ENCODE measurements at places on chromosomes 4 and X.

- no peak for DNase-seq
Observed at GRCh38 chr4:24764345-24764744, 31.0 kb upstream of the SOD3 start.

DNA sequence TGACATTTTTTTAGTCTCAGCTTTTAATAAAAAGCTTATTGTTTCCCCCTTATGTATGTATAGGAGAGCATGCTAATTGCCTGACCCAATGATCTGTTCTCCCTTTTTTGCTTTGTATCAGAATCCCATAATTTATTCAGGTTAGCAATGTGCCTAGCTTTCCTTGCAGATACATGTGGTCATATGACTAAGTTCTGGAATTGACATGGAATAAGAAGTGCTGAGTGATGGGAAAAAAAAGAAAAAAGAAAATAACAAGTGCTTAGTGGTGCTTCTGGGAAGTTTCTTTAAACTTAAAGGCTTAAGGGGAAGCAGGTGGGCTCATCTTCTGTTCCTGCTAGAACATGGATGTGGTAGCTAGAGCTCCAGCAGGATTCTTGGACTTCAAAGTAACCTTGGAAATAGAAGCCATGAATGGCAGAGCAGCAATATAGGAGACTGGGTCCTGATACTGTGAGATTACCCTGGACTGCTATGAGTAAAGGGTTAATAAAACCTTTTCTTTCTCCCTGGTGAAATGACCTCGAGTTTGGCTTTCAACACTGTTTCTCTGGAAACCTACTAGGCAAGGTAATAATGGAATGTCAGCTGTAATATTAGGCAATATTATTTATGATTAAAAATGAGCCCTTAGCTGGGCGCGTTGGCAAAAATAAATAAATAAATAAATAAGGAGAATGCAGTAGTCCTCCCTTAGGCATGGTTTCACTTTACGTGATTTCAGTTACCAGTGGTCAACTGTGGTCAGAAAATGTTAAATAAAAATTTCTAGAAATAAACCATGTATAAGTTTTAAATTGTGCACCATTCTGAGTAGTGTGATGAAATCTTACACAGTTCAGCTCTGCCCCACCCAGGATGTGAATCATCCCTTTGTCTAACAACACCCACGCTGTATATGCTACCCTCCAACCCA, 16.7 kb upstream of the RBM41 start:
- DNase-seq, result no peak

DNA sequence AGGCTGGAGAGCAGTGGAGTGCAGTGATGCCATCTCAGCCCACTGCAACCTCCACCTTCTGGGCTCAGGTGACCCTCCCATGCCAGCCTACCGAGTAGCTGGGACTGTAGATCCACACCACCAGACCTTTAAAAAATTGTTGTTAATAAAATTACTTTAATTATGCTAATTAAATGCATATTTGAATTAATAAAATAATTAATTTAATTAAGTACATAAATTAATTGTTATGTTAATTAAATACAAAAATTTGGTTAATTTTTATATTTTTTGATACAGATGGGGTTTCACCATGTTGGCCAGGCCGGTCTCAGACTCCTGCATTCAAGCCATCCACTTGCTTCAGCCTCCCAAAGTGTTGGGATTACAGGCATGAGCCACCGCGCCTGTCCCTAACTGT, 12.6 kb upstream of the RAPGEF2 start:
- no peak for DNase-seq

DNA sequence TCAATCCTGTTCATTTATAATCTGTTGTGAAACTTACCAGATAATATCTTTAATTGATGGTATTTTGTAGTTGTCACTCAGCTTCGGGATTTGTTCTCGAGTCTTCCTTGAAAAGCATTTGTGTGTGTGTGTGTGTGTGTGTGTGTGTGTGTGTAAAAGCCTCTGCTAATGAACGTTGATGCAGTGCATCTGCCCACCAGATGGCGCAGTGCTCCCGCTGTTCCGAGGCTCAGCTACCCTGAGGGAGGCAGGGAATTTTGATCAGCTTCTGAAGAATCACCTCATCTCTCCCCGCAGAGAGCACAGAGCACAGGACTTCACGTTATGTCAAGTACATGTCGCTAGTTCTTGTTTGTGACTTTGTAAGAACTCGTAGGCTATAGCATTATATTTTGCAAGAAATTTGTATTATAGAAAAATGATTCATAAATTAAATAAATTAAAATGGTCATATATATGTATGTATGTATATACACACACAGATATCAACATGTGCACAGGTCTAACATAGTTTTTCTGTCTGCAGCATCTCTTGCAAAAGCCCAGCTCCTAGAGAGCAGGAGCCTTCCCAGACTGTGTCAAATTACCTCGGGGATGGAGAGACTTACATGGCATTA, 316.7 kb upstream of the IGFBP7 start:
- DNase-seq, result peak; percentile 73

DNA sequence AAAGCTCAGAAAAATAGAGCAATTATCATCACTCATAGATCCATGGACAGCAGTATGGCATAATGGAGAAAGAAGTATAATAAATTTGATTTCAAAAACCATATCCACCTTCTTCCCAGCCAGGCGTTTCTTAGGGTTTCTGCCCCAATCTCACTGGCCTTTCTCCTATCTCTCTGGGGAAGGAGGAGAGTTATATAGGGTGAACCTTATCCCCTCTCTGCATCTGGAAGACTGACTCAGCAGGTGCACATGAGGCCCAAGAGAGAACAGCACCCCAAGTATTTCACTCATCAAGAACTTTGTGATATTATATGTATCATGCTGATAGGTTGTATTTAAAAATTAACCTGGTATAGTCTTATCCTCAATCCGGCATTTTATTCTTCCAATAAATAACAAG, 318.8 kb upstream of the RASGEF1B start:
- no peak for DNase-seq

GRCh38 chr4:100889401-100889800, 371.6 kb upstream of the EMCN start:
- DNase-seq, result no peak

- DNase-seq, result peak; percentile 70
Observed at GRCh38 chr4:73222466-73223257, 35.9 kb downstream of the ANKRD17 start.

DNA sequence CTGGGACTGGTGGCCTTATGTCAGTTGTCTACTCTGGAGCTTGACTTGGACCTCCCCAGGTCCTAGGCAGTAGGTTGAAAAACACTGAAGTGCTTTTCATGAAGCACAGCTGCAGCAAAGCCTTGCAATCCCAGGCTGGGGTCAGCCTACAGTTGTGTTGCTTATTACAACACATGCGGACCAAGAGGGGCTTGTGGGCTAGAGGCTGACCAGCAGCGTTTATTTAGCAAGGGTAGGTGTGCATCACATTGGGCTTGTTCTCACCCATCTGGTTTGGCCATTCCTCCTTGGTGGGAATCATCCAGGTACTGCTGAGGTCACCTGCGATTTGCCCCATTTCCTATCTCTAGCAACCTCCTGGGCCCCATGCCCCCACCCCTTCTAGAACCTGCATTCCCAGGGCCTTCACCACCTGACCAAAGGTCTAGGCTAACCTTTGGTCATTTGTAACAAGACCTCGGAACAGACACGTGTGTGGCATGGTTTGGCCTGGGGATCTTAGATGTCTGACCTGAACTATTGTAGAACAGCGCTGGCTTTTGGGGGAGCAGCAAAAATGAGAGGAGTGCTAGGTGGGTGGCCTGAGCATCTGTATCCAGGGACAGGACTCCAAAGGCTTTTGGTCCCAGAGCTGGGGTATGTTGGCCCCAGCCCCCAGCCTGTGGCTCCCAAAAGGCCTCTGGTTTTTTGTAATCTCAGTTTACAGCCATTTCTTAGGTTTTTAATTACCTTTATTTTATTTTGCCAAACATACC, 3.0 kb downstream of the RPL10 start:
- DNase-seq, result peak; percentile 18
